Mesothelial cell of epicardium (in vitro differentiated cells): ENCODE measurements at places on chromosomes 7 and 10.

DNA sequence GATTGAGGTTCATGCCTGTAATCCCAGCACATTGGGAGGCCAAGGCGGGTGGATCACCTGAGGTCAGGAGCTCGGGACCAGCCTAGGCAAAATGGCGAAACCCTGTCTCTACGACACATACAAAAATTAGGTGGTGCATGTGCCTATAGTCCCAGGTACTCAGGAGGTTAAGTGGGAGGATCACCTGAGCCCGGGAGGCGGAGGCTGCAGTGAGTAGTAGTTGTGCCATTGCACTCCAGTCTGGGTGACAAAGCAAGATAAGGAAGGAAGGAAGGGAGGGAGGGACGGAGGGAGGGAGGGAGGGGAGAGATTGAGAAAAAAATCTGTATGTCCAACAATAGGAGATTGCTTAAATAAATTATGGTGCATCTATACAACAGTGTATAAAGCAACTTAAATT lies 13.2 kb downstream of the TLL2 start:
- no peak overlapping the region for H3K4me3 ChIP-seq
- no peaks in the 10 kb centered on the region for H3K36me3 ChIP-seq
- peaks cover 39% of the 10 kb centered on the region for H3K27me3 ChIP-seq
- DNase-seq, result no peak
- no peak overlapping the region for H3K27ac ChIP-seq

GRCh38 chr7:22371878-22372277 lies 14.9 kb upstream of the RAPGEF5 start:
- no peak for DNase-seq
- H3K27me3 ChIP-seq, result peaks cover 2% of the 10 kb centered on the region
- H3K4me1 ChIP-seq, result peaks cover 16% of the 10 kb centered on the region
- no peak overlapping the region for H3K27ac ChIP-seq
- H3K4me3 ChIP-seq, result no peak overlapping the region

DNA sequence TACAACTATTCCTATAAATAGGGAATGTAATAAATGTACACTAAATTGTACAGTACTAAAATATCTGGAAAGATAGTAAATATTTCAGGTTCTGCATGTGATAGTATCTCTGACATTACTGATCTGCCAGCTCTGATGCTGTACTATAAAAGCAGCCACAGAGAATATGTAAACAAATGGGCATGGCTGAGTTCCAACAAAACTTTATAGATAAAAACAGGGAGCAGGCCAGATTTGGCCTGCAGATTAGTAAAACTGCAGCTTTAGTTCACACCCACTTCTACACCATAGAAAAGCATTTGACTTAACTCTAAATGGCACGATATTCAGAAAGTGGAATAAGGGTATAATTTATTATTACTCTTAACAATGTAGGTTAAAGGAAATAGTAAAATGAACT lies 18.8 kb upstream of the TLL2 start:
- no peak for DNase-seq
- H3K4me3 ChIP-seq, result no peak overlapping the region
- no peaks in the 10 kb centered on the region for H3K27me3 ChIP-seq
- H3K27ac ChIP-seq, result no peak overlapping the region

DNA sequence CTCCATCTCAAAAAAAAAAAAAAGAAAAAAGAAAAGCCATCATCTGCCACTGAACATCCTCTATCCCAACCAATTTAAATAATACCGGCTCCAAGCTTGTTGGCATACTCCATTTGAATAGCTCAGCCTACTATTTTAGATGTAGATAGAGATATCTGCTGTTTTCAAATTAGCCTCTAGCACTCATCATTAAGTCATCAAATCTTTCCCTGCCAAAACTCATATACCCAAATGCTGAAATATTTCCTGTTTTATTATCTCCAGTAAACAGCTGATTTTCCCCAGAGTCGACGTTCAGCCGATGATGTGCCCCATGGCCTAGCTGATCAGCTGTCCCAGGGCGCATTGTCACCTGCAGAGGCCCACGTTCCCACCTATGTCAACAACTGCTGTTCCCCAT lies 34.5 kb upstream of the FRMD4A start:
- no peaks in the 10 kb centered on the region for H3K4me1 ChIP-seq
- no peak overlapping the region for H3K4me3 ChIP-seq
